ENCODE measurements at places on chromosomes 16 and 17.

DNA sequence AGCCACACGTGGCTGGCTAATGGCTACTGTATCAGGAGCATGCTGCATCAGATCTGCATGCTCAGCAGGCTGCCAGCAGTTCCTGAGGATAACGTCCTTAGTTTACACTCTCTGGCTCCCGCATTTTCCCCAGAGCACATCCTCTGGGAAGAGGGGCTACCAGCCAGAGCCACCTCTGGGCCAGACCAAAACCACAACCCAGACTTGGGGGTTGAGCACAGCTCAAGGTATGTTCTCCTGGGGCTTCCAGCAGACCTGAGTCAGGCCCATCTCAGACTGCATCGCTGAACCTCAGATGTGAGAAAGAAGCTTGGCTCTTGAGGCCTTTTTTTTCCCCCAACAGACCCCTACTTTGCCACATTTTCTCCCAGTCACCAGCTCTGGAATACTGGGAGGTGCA, 23.7 kb upstream of the WSCD1 start:
- DNase-seq: no peak

GRCh38 chr17:73743518-73744201, 99.4 kb upstream of the SDK2 start:
- DNase-seq: no peak

DNA sequence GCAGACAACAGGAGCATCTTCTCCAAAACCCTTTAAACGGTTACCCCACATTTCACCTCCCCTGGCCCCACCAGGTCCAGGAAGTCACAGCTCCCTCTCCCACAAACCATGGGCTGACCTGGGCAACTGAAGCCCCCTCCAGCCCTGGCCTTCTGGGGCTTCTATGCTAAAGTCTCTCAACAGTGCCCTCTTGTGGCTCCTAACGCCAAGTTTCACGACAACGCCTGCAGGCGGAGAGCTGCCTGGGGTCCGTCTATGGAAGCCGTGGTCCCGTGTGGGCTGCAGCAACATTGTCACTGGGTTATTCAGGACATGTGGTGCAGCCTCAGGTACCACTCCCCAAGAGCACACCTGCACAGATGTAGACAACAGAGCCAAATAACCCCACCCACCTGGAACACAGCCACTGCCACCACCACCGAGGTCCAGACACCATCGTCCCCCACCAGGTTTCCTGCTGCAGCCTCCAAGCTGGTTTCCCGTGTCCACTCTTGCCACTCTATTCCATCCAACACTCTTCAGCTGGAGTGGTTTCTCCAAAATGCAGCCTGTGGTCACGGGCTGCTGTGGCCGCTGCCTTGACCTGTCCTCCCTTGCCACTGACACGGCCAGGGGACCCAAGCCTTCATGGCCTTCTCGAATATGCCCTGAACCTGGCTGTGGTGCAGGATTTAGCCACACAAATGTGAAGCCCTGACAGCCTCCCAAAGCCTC, 19.1 kb downstream of the C16orf95 start:
- peak; percentile 8 for DNase-seq

GRCh38 chr16:53922807-53923571, 219.0 kb downstream of the FTO start:
- no peak for DNase-seq

- DNase-seq: no peak
These were observed 331.1 kb downstream of the SLC39A11 start for GRCh38 chr17:72761431-72761830.

- no peak for DNase-seq
These were observed 261.8 kb upstream of the CACNG5 start for GRCh38 chr17:66573078-66573477.

DNA sequence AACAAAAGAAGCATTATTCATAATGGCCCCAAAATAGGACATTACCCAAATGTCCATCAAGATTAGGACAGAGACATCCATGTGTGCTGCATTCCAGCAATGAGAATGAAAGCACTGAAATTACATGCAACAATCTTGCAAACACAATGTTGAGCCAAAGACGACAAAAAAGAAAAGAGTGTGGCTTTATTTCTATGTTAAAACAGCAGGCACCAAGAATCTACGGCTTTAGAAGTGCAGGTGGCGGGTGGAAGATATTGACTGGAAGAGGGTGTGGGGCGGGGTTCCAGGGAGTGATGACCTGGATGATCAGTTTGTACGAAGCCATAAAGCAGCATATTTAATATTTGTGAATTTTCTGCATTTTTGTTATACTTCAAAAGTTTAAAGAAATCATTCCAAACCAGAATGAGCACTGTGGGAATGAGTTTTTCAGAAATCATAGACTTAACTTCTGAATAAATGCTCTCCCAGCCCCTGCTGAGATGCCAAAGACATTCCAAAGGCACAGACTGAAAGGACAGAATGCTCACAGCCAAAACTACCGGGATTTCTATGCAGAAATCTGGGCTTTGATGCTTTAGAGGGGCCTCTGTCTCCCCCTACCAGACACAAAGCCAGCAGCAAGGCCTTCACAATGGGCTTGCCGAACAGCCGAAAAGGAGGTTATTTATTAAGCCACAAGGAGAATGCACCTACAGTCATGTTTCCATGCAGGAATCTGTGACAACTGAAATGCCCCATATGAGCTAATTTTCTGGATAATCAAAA, 361.6 kb downstream of the GRIN2A start:
- DNase-seq: no peak

DNA sequence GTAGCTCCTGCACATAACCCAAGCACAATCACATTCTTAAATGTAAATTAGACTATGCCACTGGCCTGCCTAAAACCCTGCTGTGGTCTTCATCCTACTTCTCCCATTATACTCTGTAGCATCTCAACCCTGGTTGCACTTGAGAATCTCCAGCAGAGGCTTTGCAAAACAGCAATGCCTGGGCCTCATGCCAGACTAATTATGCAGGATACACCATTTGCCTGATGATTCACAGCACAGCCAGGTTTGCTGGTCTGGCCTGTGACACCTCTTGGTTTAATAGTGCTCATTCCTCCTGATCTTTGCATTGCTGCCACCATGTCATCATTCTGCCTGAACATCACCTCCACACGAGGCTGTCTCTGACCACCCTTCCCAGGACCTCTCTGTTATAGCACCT, 491.9 kb upstream of the TOM1L1 start:
- no peak for DNase-seq

GRCh38 chr17:76095943-76096342, 7.6 kb downstream of the EXOC7 start:
- no peak for DNase-seq

DNA sequence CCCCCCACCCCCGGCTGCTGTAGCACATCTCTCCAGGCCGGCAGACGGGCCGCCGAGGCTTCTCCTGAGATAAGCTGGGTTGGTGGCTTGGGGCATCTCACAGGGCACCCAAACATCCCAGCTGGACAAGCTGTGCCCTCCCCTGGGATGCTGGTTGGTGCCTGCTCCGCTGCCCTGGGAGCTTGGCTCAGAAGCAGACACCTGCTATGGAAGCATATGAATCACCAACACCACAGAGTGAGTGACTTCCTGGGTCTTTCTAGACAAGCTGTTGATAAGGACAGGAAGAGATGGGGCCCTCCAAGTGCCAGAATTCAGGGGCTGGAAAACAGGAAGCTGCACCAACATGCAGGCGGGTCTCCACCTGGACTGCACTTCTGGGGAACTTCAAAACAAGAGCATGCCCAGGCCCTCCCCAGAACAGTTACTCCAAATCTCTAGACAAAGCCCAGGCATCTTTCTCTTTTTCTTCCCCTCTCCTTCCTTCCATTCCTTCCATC, 13.7 kb downstream of the C16orf95 start:
- no peak for DNase-seq

- DNase-seq: no peak
These were observed 16.9 kb downstream of the HOXB1 start for GRCh38 chr17:48513666-48514455.

DNA sequence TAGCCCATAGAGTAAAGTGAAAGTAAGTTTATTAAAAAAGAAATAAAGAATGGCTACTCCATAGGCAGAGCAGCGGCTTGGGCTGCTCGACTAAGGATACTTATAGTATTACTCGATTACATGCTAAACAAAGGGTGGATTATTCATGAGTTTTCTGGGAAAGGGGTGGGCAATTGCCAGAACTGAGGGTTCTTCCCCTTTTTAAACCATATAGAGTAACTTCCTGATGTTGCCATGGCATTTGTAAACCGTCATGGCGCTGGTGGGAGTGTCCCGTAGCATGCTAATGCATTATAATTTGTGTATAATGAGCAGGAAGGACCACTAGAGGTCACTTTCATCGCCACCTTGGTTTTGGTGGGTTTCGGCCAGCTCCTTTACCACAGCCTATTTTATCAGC, 13.3 kb upstream of the GAS7 start:
- no peak for DNase-seq

- no peak for DNase-seq
These were observed 683.7 kb upstream of the SOX9 start for GRCh38 chr17:71437166-71437565.

GRCh38 chr17:40551879-40552768, 13.1 kb downstream of the CCR7 start:
- DNase-seq: no peak

DNA sequence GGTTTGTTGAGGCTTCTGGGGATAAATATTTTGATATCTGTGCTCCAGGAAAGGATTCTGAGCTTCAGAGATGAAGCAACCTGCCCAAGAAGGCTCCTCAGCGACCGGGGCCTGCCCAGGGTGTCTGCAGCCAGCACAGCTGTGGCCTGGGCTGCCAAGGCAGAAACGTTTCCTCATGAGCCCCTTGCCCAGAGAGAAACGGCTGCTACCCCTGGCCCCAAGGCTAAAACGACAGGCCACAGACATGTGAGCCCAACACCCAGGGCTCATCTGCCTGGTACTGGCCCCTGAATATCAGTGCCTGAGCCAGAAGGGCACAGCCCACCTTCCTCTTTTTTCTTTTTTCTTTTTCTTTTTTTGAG, 45.4 kb upstream of the RASD1 start:
- DNase-seq: no peak

DNA sequence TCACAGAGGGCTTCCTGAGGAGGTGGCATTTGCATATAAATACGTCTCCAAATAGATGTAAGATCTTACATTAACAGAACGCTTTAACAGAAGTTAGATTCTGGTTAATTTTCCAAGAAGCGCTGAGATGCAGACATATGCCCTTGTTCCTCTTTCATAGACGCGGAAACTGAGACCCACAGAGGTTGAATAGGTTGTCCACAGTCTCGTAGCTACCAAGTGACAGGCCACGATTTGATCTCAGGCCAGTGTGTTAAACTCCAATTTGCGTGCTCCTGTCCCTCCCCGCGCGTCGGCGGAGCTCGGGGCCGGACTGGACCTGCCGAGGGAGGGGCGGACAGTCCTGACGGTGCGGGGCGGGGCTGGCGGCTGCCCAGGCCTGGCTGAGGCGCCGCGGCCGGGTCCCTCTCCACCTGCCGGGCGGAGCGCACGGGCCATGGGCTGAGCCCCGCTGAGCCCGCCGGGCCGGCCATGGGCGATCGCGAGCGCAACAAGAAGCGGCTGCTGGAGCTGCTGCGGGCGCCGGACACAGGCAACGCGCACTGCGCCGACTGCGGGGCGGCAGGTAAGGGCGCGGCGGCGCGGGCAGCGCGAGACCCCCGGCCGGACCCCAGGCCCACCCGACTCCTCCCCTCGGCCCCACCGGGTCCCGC, at the start of gene ADAP2:
Gene ADAP2, plus strand, starts transcription at position 402 of the 653 bp plus-strand sequence. Its CDS starts 70 bp downstream, at position 472.
- no peak for DNase-seq

DNA sequence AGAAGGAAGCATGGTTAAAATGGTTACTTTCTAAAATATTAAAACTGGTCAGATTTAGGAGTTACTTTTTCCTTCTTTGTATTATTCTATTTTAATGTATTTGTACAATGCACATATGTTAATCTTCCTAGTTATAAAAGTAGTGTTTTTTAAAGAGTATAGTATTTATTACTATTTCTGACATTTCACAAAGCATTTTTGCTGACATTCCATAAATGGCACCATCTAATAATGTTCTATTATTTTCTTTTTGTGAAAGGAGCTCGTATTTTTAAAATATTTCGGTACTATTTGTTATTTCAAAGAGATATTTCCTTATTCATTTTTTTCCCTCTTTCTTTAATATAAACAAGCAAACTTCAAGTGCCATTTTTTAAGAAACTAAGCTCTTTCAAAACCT, 47.5 kb upstream of the GSG1L start:
- DNase-seq: no peak

DNA sequence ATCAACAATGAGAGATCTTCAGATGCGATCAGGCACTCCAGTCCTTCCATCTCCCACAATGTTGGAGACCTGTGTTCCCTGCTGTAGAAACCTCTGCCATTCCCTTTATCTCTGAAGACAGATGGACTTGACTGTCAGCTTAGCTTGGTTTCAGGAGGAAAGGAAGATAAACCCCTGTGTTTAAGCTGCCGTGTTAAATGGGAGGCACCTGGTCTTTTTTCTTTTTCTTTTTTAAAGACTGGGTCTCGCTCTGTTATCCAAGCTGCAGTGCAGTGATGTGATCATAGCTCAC, 63.1 kb downstream of the USP22 start:
- no peak for DNase-seq

- DNase-seq: no peak
These were observed 16.8 kb upstream of the AURKB start for GRCh38 chr17:8227238-8227581.

- no peak for DNase-seq
These were observed 45.1 kb downstream of the TNFRSF13B start for GRCh38 chr17:16926571-16927451.

GRCh38 chr17:16106161-16106891, 106.7 kb downstream of the TTC19 start:
- DNase-seq: no peak

- DNase-seq: no peak
These were observed 425 bp downstream of the OR4D1 start for GRCh38 chr17:58148609-58149008.

- no peak for DNase-seq
These were observed 9.1 kb downstream of the TSC2 start for GRCh38 chr16:2056681-2057407.

DNA sequence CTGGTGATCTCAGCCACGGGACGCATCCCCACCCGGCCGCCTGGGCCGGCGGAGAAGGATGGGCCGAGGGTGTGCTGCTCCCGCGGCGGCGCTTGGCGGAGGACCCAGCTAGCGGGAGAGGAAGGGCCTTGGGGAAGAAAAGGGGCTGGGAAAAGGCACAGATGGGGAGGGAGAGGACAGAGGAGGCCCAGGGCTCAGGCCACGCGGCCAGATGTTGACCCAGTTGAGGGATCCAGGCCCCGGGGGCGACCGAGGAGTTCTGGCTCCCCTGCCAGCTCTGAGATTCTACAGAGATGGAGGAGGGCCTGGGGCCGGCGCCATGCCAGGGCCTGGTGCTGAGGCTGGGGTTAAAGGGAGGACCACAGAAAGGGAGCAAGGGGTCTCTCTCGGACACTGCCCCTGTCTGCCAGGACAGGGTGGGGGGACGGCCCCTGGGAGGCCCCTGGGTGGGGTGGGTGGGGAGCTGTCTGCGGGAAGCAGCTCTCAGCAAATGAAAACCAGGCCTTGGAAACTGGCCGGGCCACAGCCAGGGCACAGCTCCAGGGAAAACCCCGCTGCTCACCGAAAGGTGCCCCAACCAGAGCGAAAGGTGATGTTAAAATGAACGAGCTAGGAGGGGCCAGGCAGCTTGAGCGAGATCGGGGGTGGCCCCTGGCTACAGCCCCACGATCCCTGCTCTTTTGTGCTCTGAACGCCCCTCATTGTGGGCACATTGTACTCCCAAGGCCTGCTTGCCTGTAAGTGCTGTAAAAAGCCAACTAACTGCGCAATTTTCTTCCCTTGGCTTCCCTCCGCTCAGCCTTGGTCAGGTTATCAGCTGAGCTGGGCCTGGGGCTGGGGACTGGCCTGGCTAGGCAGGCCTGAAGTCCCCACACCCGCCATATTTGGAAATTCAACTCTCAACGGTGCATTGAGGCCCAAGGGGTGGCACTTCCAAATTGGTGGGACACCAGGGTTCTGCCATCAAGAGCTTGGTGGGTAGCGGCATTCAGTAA, 191.4 kb downstream of the ZNF423 start:
- DNase-seq: no peak

Measured in stimulated activated naive CD4-positive, alpha-beta T cell (primary cell).